Suppressor macrophage treated with lipopolysaccharide for 1 hour (primary cell): ENCODE measurements at places on chromosomes 5 and 9.

DNA sequence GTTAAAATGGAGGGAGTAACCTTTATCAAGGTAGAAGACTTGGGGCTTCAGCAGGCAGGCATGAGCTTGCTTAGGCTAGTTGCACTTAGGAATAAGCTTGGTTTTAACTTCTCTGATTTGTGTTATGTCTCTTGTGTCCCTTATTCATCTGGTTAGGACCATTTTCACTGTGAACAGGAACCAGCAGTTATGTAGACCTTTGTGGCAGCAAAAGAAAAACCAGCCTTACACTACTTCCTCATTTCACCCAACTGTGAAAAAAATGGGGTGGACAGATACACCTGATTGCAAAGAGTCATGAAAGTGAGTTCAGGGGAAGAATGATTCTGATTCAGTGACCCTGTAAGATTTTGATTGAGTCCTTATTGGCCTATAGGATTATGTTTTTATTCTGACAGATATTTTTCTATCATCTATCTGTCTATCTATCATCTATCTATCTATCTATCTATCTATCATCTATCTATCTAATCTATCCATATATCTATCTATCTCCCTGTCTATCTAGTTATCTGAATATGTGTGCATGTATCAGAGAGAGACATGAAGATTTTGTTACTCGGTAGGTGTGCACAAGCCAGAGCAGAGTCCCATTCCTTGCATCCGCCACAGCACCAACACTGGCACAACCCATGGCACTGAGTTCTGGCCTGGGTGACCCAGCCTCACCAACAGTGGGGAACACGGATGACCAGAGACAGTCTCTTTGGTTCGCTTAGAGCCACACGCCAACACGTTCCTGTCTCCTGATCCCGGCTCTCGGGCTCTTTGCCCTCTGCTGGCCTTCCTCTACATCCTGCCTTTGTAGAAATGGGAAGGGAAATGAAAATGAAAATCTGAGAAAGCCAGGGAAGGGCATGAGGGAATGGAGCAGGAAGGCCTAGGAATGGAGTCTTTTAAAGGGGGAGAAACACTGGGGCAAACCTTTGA lies 1.3 kb upstream of the ZNF366 start:
- DNase-seq: peak; percentile 43

DNA sequence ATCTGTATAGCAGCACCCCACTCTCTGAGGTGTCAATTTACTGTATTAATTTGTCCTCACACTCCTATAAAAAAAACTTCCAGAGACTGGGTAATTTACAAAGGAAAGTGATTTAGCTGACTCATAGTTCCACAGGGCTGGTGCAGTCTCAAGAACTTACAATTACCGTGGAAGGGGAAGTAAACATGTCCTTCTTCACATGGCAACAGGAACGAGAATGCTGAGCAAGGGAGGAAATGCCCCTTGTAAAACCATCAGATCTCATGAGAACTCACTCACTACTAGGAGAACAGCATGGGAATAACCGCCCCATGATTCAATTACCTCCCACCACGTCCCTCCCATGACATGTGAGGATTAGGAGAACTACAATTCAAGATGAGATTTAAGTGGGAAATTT lies 602.6 kb downstream of the MTRR start:
- DNase-seq: peak; percentile 18

DNA sequence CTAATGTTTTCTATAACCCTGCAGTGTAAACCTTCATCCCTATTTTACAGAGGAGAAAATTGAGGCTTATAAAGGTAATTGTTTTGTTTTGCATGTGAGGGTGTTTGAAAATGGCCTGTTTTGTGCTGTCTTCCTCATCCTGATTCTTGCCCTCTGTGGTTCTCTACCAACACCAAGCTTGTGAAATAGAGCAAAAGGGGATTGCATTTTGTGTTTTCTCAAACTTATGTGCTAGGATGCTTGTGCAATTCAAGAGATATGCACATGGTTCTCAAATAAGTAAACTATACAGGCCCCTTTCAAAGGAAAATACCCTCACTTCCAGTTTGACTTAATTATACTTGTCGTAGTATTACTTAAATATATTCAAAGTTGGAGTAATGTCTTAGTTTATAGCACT lies 17.2 kb downstream of the PAM start:
- no peak for DNase-seq

DNA sequence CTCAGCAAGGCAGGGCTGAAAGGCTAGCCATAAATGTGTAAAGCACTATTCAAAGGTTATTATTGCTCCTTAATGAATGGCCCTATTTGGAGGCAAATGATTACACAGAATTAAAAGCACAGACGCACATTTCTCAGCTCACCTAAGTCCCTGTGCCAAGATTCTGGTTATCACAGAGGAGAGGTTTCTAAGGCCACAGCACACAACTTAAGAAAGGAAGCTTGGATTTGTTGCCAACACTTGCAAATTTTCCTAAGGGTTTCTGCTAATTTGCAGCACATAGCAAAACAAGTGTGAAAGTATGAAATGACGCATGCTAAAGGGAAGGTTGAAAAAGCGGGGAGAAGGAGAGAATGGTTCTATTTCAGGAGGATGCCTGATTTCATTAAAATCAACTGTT lies 834.1 kb upstream of the C9orf72 start:
- no peak for DNase-seq
